NCI-H2081 (cell line): ENCODE measurements at places on chromosomes 12 and 14.

- no peak for DNase-seq
These were observed 252.4 kb upstream of the TBX3 start for GRCh38 chr12:114936148-114937079.

DNA sequence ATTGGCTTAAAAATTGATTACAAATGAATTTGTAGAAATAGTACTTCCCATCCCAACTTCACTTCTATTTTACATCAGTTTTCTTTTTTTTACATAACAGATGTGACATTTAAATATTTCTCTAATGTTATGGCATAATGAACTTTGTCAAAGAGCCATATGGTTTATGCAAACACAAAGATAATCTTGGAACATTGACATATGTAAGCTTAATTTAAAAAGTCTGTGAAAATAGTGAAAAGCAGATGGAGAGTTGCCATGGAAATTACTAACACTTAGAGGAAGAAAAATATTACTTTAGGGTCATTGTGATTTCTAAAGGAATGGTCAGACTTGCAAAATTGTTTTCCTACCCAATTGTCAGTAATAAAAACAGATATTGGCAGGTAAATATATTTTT, 232.4 kb downstream of the AEBP2 start:
- no peak for DNase-seq

DNA sequence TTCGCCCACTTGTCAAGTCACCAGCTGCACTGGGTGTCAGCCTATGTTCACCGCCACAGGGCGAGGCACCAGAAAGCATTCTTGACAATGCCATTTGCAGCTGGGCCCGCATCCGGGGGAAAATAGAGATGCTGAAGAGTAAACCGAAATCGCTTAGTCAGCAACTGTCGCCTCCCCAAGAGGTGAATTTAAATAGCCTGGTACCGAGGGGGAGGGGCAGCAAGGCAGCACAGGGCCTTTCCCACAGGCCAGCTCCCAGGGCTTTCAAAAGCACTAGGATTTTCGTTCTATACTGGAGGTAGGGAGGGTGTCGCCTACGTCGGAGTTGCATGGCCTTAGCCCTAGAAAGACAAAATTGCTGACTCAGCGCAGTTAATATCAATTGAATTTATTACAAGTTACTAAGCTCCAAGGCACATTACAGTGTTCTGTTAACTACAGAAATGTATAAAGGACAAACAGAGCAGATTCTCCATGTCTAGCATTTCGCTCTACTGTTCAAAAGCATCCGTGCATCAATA, 4.3 kb downstream of the IRF2BPL start:
- DNase-seq = no peak

- no peak for DNase-seq
These were observed at the start of gene FLVCR2 for GRCh38 chr14:75578102-75578785. FLVCR2 (plus strand) TSS chr14:75578620; CDS start chr14:75578973, 353 bp downstream.

DNA sequence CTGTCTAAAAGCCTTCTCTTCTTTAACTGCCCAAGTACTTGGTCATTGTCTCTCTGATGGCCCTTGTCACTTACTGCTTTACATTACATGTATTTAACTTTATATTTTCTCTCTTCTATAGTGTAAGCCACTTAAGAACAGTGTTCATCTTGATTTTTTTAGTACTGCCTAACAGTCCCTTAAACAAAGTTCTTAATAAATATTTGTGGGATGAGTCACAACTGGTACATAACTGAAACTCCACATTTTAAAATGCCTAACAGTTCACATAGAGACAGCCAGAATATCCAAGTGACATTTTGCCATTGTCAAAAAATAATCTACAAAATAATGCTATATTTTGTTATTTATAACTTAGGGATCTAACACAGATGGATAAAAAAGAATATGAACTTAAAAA, 146.6 kb downstream of the STXBP6 start:
- no peak for DNase-seq

- no peak for DNase-seq
These were observed 148.6 kb downstream of the TSPAN9 start for GRCh38 chr12:3225796-3226180.

- DNase-seq = no peak
These were observed 57.7 kb downstream of the CCER1 start for GRCh38 chr12:90897316-90897715.

- no peak for DNase-seq
These were observed 6.5 kb upstream of the PRPH start for GRCh38 chr12:49288412-49288853.
